ENCODE measurements at places on chromosomes 12 and 14.

DNA sequence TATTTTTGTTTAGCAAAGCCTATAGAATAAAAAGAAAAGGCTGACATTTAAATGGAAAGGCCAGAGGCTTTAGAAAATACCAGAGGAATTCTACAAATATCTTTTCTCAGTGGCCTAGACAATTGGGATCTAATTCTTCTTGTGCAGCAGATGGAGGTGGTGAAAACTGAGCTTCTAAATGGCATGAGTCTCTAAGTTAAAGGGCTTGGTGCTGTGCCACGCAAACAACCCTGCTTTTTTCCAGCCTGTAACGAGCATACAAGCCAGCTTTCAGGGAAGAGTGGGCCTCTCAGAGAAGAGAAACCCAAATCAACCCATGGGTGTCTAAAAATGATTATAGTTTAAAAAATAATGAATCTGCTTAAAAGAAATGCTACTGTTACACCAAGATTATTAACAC is 237.9 kb upstream of the NAV3 start:
- no peaks in the 10 kb centered on the region for H3K36me3 ChIP-seq
- DNase-seq: no peak
- no peaks in the 10 kb centered on the region for H3K27me3 ChIP-seq
- H3K4me3 ChIP-seq: no peak overlapping the region

DNA sequence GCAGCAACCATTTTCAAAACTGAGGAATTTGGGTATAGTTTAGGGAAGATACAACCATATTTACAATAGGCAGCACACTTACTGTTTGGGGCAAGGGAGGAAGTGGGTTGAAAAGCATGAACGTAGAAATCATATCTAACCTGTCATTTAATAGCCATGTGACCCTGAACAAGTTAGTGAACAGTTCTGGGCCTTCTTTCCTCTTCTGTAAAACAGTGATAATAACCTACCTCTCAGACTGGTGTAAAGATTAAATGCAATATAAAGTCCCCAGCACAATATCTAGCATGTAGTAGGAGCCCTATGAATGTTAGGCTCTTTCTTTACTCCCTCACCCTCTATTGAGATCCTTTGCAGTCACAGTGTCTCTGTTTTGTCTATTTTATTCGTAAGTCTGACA is 33.5 kb downstream of the A2ML1 start:
- no peak overlapping the region for H3K4me3 ChIP-seq
- peaks cover 1% of the 10 kb centered on the region for H3K27me3 ChIP-seq
- H3K4me1 ChIP-seq: no peaks in the 10 kb centered on the region
- H3K36me3 ChIP-seq: no peaks in the 10 kb centered on the region
- no peak for DNase-seq
- no peak overlapping the region for H3K27ac ChIP-seq

GRCh38 chr14:91211017-91211416 is 33.5 kb downstream of the GPR68 start:
- H3K27me3 ChIP-seq: no peaks in the 10 kb centered on the region
- DNase-seq: no peak
- no peak overlapping the region for H3K27ac ChIP-seq
- H3K36me3 ChIP-seq: peaks cover 69% of the 10 kb centered on the region
- H3K4me1 ChIP-seq: peaks cover 22% of the 10 kb centered on the region
- H3K4me3 ChIP-seq: no peak overlapping the region

DNA sequence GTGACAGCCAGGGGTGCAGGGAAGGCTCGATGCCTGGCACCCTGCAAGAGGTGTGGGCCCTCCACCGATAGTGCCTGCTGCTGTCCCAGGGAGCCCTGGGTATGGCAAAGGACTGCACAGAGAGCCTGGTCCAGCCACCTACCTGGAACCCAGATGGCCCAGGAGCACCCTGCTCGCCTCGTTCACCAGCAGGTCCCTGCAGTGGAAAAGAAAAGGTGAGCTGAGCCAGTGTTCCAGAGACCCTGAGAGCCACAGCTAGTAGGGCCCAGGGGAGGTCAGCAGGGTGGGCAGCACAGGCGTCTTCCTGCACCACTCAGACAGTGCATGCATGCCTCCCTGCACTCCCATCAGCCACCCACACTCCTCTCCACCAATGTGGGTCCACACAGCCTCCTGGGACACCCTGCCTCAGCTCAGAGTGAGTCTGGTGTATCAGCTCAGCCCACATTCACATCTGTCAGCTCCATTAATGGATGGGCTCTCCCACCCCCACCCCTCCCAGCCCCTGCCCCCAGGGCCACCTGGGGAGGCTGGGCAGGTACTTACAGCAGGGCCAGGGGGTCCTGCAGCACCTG is 20.2 kb downstream of the TMEM106C start:
- H3K4me3 ChIP-seq: no peak overlapping the region
- DNase-seq: no peak
- no peaks in the 10 kb centered on the region for H3K36me3 ChIP-seq
- peaks cover 24% of the 10 kb centered on the region for H3K27me3 ChIP-seq

- H3K27ac ChIP-seq: no peak overlapping the region
- H3K4me1 ChIP-seq: no peaks in the 10 kb centered on the region
- peaks cover 1% of the 10 kb centered on the region for H3K27me3 ChIP-seq
- no peaks in the 10 kb centered on the region for H3K36me3 ChIP-seq
- no peak for DNase-seq
- H3K4me3 ChIP-seq: no peak overlapping the region
Observed at GRCh38 chr12:93145086-93145485, 216.0 kb upstream of the EEA1 start.

DNA sequence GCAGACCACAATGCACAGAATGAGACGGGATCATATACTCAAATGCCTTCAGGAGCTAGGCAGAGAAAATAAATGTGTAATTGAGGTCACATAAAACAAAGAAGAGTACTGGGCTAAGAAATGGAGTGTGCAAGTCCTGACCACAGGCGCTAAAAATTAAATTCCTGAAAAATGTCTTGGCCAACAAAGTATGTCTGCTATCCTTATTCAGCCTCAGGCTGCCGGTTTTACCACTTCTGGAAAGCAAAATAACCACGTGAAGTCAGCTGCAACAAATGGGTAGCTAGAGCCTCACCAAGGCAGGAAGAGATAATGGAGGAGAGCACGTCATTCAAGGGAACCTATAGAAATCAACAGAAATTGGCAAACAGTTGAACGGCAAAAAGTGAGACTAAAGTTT is 3.1 kb downstream of the PYGL start:
- no peak for DNase-seq
- no peaks in the 10 kb centered on the region for H3K36me3 ChIP-seq
- H3K27ac ChIP-seq: no peak overlapping the region
- H3K4me3 ChIP-seq: no peak overlapping the region
- peaks cover 42% of the 10 kb centered on the region for H3K27me3 ChIP-seq
- peaks cover 16% of the 10 kb centered on the region for H3K4me1 ChIP-seq

GRCh38 chr14:77208291-77208978 is 26.8 kb downstream of the TMEM63C start:
- H3K4me1 ChIP-seq: no peaks in the 10 kb centered on the region
- H3K4me3 ChIP-seq: no peak overlapping the region
- peak; percentile 71 for DNase-seq
- H3K27ac ChIP-seq: no peak overlapping the region
- H3K36me3 ChIP-seq: no peaks in the 10 kb centered on the region

GRCh38 chr12:49550693-49551252 is 11.9 kb downstream of the KCNH3 start:
- no peak overlapping the region for H3K27ac ChIP-seq
- no peak for DNase-seq
- H3K4me3 ChIP-seq: no peak overlapping the region

DNA sequence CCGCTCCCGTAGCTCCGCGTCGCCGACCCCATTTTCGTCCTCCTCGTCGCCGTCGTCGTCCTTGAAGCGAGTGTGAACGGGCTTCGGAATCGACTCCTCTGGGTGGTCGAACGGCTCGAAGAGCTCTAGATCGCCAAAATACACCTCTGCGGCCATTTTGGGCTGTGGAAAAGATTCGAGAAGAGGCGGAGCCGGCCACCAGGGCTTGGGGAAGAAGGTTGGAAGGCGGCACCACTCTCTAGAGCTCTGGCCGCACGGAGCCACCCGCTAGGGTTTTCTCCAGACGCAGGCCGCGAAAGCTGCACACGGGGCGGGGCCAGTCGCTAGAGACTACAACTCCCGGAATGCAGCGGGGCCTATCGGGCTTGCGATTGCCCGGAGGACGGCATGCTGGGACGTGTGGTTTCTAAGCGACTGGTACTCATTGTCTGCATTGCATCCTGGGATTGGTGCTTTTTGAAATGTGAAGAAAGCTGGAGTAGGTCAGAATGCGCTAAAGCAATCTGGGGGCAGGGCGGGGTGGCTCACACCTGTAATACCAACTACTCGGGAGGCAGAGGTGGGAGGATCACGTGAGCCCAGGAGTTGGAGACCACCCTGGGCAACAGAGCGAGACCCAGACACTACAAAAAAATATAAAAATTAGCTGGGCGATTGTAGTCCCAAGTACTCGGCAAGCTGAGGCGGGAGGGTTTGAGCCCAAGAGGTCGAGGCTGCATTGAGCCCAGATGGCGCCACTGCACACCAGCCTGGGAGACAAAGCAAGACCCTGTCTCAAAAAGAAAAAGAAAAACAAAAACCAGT is at the start of gene ZCCHC8:
TSS of gene ZCCHC8 (minus strand) at position 248 of the 804 bp plus-strand sequence. CDS start at position 156, 92 bp downstream.
- H3K4me3 ChIP-seq: peak within 1 kb of the TSS; percentile 97
- DNase-seq: peak; percentile 98
- H3K36me3 ChIP-seq: peaks cover 39% of the 10 kb centered on the region
- peak within 1 kb of the TSS; percentile 100 for H3K27ac ChIP-seq
- H3K27me3 ChIP-seq: no peaks in the 10 kb centered on the region

DNA sequence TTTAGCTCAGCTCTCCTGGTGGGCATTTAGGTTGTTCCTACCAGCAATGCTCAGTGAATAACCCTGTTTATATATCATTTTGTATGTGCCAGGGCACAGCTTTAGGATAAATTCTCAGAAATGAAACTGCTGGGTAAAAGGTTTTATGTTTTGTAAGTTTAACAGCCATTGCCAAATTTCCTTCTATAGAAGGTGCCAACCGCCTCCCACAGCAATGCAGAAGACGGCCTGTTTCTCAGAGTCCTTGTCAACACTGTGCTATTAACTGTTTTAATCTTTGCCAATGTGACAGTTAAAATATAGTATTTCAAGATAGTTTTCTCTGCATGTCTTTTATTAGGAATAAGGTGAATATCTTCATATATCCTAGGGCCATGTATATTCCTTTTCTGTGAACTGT is 65.0 kb downstream of the PPP1R13B start:
- H3K4me3 ChIP-seq: no peak overlapping the region
- no peaks in the 10 kb centered on the region for H3K4me1 ChIP-seq
- H3K27ac ChIP-seq: no peak overlapping the region
- no peaks in the 10 kb centered on the region for H3K27me3 ChIP-seq
- DNase-seq: no peak
- H3K36me3 ChIP-seq: no peaks in the 10 kb centered on the region

DNA sequence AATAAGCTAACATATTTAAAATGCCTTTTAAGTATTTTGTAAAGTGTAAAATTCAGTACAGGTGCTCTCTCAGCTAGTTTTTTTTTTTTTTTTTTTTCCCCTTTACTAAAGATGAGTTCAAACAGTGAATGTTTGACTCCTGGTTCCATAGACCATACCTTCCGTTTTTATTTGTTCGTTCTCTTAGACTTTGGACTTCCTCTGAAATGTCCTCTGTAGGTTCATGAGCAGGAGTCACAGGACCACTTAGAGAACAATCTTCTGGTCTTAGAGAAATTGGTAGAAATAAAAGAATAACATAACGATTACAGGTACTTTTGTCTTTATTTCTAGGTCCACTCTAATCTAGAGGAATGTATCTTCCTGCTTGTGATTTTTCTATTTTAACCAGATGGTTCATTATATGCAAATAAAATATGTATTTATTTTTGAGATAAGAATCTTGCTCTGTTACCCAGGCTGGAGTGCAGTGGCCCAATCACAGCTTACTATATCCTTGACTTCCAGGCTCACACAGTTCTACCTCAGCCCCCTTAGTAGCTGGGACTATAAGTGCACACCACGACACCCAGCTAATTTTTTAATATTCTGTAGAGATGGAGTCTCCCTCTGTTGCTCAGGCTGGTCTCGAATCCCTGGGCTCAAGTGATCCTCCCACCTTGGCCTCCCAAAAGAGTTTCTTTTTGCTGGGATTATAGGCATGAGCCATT is 25.8 kb downstream of the STYX start:
- H3K27me3 ChIP-seq: no peaks in the 10 kb centered on the region
- no peak overlapping the region for H3K27ac ChIP-seq
- peaks cover 18% of the 10 kb centered on the region for H3K36me3 ChIP-seq
- H3K4me3 ChIP-seq: no peak overlapping the region

DNA sequence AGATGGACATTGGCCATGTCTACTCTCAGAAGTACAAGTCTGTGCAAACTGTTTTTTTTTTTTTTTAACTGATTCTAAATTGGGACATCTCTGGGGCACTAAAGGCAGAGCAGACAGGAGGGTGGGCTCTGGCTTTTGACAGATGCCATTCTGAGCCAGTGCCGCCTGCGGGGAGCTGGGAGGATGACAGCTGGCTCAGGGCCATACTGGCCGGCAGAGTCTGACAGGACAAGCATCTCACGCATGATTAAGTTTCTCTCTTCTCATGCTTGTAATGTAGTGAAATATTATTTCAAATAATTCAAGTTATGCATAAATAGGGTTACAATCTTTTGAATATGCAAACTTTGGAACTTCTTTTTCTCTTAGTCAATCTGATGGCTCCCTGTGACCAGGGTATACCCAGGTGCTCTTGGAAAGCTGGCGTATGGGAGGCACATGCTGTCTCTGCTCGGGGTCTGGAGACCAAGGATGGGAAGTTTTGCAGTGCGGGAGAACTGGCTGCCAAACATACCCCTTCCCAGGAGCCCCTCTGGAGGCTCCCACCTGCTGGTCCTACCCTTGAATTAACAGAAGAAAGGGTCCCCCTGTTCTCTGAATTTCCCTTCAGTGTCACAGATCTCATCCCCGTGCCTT is 7.6 kb downstream of the CDCA4 start:
- peaks cover 53% of the 10 kb centered on the region for H3K4me1 ChIP-seq
- peaks cover 51% of the 10 kb centered on the region for H3K36me3 ChIP-seq
- H3K27ac ChIP-seq: no peak overlapping the region
- H3K27me3 ChIP-seq: no peaks in the 10 kb centered on the region

DNA sequence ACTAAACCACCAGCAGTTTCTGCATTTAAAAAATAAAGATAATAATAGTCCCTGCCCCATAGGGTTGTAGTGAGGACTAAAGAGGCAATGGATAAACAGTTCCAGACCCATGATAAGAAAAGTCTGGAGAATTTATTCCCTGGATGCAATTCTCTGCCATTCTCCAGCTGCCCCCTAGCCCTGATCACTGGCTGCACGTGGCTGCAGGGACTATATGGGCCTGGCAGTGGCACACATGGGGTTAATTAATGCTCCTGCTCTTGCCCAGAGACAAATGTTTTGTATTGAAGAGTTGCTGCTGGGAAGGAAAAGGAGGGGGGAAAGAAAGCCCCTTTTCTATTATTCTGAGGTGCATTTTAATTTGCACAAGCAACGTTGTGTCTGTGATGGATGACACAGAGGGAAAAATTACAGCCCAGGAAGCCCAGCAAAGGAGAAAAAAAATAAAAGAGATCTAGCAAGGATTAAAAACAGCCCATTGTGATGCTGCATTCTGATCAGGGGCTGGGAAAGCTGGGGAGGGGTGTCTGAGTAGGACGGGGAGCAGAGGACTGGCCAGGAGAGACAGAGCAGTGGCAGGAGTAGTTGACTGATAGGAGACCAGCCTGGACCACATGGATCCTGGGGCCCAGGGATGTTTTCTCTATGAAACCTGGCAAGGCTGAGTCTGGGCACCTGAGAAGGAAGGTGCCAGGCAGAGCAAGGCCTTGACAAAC is 149.3 kb downstream of the ESRRB start:
- no peak for DNase-seq
- H3K4me1 ChIP-seq: no peaks in the 10 kb centered on the region
- peaks cover 21% of the 10 kb centered on the region for H3K27me3 ChIP-seq
- H3K27ac ChIP-seq: no peak overlapping the region
- H3K36me3 ChIP-seq: no peaks in the 10 kb centered on the region

- H3K27me3 ChIP-seq: no peaks in the 10 kb centered on the region
- peaks cover 29% of the 10 kb centered on the region for H3K36me3 ChIP-seq
- DNase-seq: no peak
- H3K27ac ChIP-seq: no peak overlapping the region
- H3K4me3 ChIP-seq: no peak overlapping the region
Observed at GRCh38 chr12:121184425-121184824, 25.5 kb upstream of the P2RX4 start.

All from activated CD4-positive, alpha-beta T cell treated with anti-CD3 and anti-CD28 coated beads, Interleukin-2, amount 10 ng/mL, durations not matched to agents 7 days and 5 days (primary cell).